Vagina (tissue), 2 donors: ENCODE measurements at places on chromosomes 6 and 20.
A peak's percentile ranks its signal among the peaks of the same experiment; 100 is the strongest.

GRCh38 chr20:51276296-51276695 lies 253.4 kb upstream of the KCNG1 start:
- no peak for DNase-seq

DNA sequence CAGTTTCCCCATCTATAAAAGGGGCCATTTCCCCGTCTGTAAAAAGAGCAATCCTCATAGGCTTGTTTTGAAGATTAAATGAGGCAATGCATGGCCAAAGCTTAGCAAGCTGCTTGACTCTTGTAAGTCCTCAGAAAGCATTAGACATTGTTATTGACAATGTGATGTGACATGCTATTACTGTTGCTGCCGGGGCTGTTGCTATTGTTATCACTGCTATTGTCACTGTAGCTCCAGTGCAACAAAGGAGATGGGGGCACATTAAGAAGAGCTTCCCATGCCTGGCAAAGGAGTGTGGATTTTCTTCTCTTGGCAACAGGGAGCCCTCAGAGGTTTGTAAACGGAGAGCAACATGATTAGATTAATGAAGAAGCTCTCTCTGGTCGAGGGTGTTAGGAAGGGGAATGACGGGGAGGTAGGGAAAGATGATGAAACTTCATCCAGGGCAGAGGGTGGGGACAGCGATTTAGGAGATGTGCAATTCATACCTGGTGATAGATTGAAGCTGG lies 33.1 kb upstream of the FAM83D start:
- DNase-seq, result no peak

- DNase-seq, result no peak
Measured at GRCh38 chr20:49938173-49939163, 2.3 kb downstream of the RNF114 start.

DNA sequence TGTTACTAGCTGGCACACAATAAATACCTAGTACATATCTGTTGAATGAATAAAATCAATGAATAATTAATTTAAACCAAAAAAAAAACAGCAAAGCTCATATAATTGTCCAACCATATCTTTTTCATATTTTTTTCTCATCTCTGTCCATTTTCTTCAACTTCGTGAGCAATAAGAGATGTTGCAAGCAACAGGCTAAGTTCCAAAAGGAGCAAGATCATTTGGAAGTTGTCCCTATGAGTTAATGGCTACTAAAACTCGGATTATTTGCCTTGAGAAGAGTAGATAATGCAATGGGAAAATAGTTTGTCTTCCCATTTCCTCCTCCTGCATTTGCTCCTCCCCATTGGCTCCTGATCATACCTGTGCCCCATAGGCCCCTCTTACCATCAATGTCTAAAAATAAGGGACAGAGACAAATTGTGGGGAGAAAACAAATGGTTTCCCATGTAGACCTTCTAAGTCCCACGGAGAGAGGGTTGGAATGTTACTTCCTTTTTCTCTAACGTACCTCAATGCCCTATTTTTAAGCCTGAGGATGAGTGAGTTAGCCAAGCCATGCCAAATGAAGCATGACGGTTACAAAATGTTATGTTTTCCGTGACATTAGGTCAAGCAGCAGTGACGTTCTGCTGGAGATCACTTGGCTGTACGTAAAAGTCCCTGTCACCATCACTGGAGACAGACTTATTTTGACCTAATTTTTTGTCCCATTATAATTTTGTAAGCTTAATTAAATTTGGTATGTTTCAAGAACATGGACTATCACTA lies 217.3 kb upstream of the PREP start:
- DNase-seq, result no peak

DNA sequence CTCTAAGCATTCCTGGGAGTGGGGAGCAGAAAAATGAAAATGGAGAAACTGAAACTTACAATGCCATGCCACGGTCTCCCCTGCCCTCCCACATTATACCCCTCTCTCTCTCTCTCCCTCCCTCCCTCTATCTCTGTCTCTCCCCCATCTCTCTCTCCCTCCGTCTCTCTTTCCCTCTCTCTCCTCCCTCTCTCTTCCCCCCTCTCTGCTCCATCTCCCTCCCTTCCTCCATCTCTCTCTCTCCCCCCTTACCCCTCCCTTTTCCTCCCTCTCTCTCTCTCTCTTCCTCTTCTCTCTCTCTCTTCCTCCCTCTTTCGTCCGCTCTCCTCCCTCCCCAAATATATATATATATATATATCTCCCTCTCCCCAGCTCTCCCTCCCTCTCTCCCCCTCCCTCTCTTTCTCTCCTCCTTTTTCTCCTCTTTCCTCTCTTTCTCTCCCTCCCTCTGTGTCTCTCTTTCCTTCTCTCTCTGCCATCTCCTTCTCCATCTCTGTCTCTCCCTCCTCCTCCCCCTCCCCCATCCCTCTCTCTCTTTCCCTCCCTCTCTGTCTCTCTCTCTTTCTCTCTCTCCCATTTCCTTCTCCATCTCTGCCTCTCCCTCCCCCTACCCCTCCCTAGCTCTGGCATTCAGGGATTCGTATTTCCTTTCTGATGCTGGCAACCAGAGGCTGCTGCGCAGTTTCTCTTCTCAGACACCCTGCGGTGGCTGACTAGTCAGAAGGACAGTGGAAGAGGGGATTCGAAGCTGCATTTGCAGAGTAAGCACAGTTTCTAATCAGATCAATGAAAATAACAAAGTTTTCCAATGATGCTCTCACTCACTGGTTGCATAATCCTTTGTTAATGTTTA lies 13.9 kb upstream of the VAPB start:
- DNase-seq, result no peak

DNA sequence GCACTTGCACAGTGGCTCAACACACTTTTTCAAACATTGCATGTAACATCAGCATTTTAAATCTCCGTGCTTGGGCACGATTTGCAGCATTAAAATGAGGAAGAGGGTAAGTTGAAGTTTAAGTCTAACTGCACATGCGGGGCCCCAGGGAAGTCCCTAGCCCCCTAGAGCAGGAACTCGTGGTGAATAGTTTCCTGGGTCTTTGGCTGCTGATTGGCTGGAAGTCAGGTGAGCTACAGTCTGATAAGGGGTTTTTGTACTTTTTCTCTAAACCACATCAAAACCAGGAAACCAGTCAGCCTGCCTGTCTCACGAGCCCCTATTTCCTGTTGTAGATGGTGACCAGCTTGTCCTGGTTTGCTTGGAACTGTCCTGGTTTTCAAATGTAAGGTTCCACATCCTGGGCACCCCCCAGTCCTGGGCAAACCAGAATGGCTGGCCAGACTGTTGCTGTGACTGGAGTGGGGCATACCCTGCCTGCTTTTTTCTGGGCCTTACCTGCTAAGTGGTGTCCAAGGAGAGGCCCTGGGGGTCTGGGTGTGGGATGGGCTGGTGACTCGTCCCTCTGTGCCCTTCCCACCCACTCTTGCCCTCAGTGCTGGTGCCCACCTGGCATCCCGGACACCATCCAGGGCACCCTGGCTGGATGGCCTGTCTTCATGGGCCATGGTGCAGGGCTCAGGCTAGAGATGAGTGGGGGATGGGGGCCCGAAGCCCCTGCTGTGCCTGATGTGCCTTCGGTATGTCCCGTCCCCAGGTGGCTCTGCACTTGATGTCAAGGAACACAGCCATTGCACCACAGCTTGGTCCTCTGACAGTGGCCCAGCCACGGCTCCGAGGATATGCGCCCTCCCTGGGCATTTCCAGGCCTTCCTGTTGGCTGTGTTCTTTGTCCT lies 31.8 kb downstream of the SUN5 start:
- DNase-seq, result peak; percentile 69

GRCh38 chr6:41072836-41073202 lies at the start of gene NFYA:
NFYA (plus strand) TSS chr6:41072974; CDS start chr6:41079090, 6,116 bp downstream.
- DNase-seq, result peak; percentile 99

DNA sequence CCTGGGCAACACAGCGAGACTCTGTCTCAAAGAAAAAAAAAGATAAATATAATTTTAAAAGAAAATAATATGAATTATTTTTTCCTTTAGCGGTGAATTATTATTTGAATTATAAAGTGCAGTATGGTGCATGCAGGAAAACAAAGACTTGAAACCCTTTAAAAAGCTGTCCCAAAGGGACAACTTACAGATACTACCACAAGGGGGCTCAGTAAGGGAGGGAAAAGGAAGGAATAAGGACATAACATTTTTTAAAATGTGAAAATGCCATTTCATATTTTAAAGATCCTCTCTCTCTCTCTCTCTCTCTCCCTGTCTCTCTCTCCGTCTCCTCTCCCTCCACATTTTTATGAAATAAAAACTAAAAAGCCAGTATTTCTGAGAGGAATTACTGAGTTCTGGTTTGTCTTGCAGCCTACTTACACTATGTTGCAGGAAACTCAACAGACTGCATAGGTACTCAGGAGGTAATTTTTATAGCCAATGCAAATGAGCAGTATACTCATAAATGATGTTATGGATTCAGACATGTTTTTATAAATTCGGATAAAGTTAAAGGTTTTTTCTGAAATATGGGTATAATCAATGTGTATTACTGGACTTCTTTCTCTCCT lies 455.0 kb upstream of the GJE1 start:
- no peak for DNase-seq

- DNase-seq, result no peak
Measured at GRCh38 chr6:149425224-149425623, 25.2 kb downstream of the SUMO4 start.
